ENCODE measurements at places on chromosomes 13 and 19.

DNA sequence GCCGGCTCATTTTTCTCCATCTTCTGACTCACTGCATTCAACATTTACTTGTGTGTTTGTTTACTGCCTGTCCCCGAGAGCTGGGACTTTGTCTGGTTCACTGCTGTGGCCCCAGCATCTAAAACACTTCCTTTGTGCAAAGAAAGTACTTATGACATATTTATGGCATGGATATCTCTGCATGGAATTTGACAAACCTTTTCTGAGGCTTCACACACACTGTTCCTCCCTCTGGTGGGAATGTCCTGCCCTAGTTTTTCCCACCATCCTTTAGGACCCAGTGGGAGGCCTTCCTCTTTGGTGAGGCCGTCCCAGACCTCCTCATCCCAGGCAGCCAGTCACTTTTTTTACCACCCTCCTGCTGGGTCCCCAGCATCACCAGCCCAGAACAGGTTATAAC is 1.4 kb upstream of the SRRM5 start:
- no peak for DNase-seq

DNA sequence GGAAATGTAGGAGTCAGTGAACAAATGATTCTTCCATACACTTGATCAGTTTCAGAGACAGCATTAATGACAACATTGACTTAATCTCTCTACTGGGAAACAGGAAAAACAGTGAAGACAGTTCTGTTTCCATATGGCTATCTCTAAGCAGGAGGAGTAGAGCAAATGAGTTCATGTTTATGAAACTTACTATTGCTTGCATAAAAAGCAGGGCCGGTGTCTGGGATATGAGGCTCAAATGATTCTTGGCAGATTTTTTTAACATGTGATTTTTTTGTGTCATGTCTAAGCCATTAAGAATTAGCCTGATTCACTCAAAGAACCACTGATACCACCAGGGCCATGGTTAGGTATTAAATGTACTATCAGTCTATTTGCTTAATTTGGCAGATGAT is 141.9 kb downstream of the SLC7A1 start:
- no peak for DNase-seq

- no peak for DNase-seq
Measured at GRCh38 chr13:72495681-72496080, 231.7 kb downstream of the MZT1 start.

- no peak for DNase-seq
Measured at GRCh38 chr13:28489524-28489931, 5.4 kb downstream of the FLT1 start.

DNA sequence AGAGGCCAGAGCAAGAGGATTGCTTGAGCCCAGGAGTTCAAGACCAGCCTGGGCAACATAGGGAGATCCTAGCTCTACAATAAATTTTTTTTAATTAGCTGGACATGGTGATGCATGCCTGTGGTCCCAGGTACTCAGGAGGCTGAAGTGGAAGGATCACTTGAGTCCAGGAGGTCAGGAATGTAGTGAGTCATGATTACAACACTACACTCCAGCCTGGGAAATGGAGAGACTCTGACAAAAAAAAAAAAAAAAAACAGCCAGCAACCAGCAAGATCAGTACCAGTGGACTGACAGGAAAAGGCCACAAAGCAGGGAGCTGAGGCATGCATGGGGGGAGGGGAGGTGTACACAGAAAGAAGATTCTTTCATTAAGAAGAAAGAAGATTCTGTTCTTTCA is 52.7 kb upstream of the RFXAP start:
- DNase-seq = no peak

GRCh38 chr19:48614436-48615230 is at the start of gene FAM83E:
Gene FAM83E (minus strand): TSS chr19:48615076. CDS start chr19:48613372, 1,704 bp downstream.
- no peak for DNase-seq

GRCh38 chr19:889662-890295 is 3.2 kb downstream of the MED16 start:
- DNase-seq = no peak

DNA sequence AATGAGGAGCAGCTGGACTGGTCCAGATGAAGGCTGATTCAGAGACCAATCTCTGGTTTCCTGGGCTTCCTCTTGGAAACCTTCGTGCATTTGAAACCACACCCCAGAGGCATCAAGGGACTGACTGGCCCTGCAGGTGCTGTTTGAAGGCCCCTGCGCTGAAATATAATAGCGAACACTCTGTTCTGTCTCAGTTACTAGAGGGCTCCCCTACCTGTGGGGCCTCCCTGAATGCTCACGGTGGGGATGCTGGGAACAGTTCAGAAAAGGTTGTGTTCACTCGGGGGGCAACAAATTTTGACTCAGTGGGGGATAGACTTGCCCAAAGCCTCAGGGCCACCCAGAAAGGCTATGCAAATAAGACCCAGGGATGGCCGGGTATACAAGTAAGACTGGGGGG is 6.4 kb downstream of the CCDC8 start:
- DNase-seq = no peak

DNA sequence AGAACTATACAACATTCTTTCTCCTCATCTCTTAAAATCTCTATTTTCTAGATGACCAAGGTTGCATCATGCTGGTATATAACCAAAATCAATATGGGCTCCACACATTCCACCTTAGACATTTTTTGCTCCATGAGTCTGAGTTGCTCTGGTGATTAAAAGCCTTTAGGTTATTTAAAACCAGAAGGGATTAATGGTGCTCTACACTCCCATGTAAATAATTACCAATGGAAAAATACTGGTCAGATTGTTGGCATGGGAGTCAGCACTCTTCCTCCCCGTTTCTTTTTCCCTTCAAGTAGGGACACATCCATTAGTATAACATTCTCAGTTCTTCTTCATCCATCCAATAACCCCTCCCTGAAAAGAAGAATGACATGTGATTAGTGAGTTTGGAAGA is 747.7 kb downstream of the PCDH17 start:
- DNase-seq = no peak

DNA sequence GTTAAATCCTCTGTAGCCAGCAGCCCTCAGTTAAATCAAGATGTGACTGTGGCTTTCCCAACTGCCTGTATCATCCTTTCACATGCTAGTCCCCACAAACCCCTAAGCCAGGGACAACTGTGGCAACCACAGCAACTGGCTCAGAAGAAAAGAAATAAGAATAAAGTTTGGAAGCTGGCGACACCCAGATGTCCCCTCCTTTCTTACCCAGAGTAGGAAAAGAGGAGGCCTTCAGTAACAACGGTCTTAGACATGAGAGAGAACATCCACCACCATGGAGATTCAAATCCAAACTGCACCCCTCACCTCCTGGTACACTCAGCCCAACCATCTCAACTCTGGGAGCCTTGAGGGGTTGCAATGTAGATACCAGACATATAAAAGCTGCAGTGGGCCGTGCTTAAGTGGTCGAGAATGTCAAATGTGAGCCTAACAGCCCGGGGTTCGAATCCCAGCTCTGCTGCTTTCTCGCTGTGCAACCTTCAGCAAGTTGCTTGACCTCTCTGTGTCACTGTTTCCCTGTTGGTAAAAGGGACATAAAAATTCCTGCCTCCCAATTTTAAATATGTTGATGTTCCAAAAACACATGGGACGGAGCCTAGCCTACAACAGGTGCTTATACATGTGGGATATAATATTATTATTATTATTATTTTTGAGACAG is 23.8 kb downstream of the ZNRF4 start:
- no peak for DNase-seq

DNA sequence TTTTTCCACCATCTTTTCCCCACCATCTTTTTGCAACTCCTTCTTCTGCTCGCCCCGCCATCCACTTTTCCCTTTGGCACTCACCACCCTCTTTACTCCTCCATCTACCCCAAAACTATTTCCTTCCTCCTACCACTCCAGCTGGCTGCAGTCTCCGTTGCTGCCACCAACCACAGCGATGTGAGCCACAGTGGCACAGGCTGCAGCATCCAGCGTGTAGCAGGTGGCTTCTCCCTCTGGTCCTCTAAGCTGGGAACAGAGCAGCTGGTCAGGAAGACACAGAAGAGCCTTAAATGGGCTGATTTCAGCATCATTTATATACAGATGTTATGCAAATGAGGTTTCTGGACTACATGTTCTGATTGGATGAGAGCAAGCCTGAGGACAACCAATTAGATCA is 144.5 kb downstream of the TNFRSF19 start:
- no peak for DNase-seq

DNA sequence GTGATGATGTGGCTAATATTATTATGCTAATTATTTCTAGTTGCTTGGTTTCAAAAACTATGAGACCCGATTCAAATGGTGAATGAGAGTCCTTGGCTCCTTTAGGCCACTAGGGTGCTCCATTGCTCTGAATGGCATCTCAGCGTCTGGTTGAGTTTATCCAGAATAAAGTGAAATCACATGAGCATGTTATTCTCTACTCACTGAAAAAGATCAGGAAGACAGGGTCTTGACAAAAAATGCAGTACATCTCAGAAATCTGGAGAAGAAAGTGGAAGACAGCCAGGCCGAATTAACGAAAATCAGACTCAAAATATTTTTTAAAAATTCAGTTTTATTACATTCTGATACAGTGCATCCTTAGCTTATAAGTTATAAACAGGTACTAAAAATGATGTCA is 516.2 kb downstream of the MYO16 start:
- no peak for DNase-seq

DNA sequence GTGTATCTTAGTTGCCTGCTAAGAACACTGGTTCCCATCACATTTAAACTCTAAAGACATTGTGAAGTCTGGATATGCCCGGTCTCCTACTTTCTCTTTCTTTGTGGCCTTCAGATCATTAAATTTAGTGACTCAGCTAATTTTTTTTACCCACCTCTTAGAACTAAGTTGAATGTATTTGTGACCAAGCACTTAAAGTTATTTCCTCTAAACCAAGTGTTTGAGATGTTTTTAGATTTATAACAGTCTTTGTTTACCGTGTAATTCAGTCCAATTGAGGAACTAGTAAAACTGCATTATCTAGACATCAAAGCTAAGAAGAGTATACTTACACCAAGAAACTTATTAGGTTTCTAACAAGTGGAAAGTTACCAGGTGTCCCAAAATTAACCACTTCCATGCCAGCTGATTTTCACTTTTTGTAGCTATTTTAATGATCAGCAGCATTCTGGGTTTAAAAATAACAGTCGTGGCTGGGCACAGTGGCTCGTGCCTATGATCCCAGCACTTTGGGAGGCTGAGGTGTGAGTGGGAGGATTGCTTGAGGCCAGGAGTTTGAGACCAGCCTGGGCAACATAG is 53.1 kb downstream of the ARHGAP35 start:
- DNase-seq = no peak

- no peak for DNase-seq
Measured at GRCh38 chr19:28313633-28314032, 899.3 kb downstream of the UQCRFS1 start.

DNA sequence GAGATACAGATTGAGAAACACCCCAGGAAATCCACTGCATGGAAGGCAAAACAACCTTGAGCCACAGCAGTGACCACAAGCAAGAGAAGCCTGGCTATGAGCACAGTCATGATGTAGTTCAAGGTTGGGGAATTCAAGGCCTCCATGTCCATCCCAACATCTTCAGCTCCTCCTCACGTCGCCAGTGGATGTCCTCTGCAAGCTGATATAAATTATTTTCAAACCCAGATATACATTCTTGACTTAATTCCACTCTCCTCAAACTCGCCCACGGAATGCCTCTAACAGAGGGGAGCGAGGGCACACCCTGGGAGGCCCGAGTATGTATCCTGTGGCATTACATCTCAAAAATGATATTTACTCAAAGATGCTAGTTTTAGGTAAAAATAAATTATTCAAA is 105.5 kb downstream of the SHISA2 start:
- DNase-seq = no peak

GRCh38 chr19:11092181-11092538 is 2.9 kb downstream of the LDLR start:
- DNase-seq = peak; percentile 34

DNA sequence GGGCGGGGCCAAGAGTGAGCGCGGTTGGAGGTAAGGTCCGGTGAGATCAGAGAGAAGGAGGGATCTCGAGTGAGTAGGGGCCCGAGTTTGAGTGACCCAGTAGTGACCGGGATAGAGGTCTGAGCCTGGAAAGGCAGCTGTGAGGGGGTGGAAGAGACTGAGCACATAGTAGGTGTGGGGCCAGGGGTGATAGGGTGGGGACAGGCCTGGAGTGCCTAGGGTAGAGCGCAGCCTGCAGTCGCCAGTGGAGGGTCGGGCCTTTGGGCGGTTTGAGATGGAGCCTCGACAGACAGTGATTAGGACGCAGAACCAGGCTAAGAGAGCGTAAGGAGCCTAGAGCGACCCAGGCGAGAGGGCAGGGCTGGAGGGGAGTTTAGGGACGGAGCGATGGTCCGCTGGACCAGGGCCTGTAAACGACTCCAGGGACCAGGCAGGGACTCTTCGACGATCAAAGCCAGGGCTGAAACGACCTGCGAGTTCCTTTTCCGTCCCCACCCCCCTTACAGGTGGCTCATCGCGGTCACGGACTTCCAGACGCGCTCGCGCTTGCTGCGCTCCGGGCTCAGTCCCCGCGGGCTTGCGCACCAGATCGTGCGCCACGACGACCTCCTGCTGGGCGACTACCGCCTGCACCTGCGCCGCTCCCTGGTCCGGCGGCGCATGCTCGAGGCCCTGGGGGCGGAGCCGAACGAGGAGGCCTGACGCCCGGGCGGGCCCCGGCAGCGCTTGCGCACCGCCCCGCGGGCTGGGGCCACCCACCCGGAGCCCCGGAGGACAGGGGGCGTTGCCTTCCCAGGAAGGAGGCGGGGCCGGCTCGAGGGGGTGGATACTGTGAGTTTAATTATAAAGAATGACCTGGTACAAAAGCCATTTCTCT is 9.4 kb downstream of the C19orf81 start:
- DNase-seq = peak; percentile 8

GRCh38 chr19:40302224-40303011 is 17.3 kb upstream of the AKT2 start:
- DNase-seq = no peak

Data from stimulated activated naive CD4-positive, alpha-beta T cell treated with Interleukin-2 at 50 U/mL for 16 hours (primary cell).